ENCODE measurements at places on chromosomes 4 and X.

DNA sequence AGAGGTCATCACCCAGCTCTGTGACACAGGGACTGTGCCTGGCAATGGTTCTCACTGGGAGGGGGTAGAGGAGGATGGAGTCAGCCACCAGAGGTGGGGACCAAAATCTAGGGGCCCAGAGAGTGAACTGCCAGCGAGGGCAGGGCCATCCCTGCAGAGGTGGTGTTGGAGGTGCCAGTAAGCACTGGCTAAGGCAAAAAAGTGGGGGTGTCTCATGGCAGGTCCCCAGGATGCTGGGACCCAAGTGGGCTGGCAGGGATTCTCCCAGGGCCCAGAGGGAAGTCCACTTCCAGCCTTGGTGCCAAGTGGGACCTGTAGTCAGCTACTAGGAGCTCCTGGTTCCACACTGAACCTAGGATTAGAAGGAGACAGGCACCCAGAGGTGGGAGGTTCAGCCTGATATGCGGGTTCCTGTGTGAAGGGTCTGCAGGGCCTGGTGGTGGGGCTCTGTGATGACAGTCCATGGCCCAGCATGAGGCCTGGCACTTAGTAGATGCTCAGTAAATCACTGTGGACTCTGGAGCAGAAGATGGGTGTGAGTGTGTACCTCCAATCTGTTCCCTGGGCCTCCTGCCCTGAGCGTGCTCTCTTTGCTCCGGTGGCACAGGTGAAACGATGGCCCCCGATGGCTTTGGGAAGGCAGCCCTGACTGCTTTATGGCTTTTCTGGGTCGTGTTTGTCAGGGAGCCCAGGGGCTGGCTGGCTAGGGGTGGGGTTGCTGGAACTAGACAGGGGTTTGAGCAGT, 81.5 kb downstream of the PSAPL1 start:
- no peak for DNase-seq

GRCh38 chrX:118528071-118528737, 32.6 kb downstream of the DOCK11 start:
- DNase-seq = no peak

GRCh38 chr4:96312046-96312685, 472.3 kb downstream of the PDHA2 start:
- DNase-seq = no peak

DNA sequence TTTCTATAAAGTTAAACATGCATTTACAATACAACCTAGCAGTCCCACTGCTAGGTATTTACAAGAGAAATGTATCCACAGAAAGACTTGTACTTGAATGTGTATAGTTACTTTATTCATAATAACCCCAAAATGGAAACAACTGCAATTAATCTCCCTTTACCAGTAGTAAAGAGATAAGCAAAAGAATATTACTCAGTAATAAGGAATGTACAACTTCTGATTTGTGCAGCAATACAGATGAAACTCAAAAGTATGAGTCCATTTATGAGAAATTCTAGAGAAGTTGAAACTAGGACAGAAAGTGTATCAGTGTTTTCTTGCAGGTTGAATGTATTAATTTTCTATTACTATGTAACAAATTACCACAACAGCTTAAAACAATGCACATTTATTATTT, 15.2 kb downstream of the USP53 start:
- no peak for DNase-seq

GRCh38 chr4:24978291-24979075, 52.3 kb downstream of the LGI2 start:
- DNase-seq = no peak

DNA sequence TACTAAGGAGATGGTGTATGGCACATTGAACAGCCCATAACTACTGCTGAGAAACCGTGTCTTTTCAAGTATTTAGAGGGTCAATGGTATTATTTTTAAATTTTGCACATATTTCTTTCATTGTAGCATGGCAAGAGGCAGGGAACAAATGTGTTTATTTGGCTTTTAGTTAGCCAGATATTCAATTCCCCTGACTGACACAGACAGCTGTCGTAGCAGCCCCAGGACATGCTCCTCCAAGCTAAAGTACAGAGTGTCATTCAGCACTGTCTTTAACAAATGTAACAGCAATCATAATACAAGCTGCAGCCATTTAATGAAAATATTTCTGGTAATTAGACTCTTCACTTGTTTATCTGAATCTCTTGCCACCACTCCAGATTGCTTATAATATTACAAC, 687.1 kb downstream of the KLHL13 start:
- DNase-seq = no peak

- DNase-seq = no peak
These were observed 270.3 kb upstream of the HS3ST1 start for GRCh38 chr4:11698846-11699590.

DNA sequence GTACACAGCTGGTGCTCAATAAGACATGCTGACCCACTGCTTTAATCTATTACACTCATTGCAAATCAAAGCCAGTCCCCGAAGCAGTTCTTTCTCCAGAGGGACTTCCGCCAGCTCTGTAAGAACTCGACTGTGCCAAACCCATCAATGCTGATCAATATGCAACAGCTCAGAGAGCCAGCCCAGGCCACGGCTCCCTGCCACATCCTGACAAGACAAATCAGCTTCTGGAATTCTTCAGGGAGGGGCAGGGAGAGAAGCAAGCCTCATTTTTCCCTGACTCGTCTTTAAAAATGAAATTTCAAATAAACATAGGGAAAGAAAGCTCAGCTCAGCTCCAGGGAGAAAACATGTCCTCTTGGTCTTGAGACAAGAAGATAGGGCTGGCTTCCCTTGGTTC, 5.3 kb upstream of the ADRA2C start:
- DNase-seq = no peak

GRCh38 chr4:113893546-113893945, 85.9 kb downstream of the ARSJ start:
- DNase-seq = no peak

GRCh38 chrX:129323115-129323514, 200.2 kb downstream of the SMARCA1 start:
- no peak for DNase-seq

GRCh38 chr4:48762408-48762807, 17.7 kb downstream of the FRYL start:
- DNase-seq = no peak

DNA sequence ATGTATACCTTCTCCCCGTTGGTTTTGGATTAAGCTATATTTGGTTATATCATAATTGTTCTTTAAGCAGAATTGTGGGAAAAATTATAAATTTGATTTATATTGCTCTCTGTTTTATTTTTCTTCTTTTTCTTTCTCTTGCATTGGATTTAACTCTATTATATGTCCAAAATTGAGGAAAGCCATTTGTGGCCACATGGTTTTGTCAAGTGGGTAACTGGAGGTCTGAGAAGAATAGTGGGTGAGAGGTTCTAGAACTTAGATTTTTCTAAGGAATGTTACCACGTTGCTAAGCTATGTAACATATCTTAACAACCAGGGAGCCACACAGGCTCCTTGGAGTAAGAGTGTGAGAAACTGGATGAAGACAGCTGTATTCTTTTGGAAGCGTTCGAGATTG, at the start of gene C4orf17:
Gene C4orf17 (plus strand): TSS at position 301 of the 400 bp plus-strand sequence. CDS start 2,061 bp downstream, outside the sequence.
- no peak for DNase-seq

DNA sequence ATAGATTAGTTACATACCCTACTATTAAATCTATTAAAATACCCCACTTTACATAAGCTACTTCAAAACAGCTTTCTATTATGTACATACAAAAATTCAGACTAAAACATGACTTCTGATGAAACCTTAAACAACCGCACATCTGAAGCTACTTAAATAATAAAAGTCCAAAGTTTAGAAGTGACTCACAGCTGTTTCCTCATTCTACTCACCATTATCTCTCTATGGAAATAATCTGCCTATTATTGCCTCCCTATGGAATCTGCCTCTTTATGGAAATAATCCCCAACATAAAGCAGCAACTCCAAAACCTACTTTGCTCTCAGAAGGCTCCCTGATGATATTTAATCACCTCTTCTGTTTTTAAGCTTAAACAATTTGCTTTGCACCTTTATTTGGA, 15.7 kb upstream of the BANK1 start:
- no peak for DNase-seq

DNA sequence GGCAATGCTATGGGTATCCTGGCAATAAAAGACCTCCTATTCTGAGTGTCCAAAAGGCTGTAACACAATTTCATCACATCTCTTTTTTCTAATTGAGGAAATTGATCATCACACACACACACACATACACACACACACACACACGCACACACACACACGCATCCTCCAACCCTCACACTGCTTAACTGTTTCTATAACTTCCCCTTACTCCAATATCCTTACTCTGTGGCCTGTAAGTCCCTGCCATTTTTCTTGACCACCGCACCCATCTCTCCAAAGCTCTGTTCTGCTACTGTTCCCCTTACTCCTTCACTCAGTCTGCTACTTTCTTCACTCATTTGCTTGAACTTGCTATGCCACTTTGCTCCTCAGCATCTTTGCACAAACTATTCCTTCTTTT, 115.6 kb downstream of the AMELX start:
- DNase-seq = no peak

GRCh38 chrX:105837232-105837631, 14.9 kb downstream of the NRK start:
- DNase-seq = no peak

DNA sequence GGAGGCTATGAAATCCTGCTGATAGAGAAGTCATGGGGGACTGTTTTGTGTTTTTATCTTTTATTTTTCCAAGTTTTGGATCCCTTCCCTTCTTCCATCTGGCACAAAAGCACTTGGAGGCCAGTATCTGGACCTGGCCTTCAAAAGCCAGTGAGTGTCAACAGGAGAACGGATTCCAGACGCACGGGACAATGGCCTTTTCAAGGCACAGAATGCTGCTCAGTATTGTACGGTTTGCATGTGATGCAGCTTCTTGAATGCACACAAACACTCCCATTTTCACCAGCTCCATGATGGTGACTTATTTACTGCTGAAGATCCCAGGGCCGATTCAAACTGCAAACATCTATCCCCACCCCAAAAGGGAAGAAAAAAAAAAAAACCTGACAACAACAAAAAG, 145.4 kb downstream of the CPEB2 start:
- DNase-seq = no peak

DNA sequence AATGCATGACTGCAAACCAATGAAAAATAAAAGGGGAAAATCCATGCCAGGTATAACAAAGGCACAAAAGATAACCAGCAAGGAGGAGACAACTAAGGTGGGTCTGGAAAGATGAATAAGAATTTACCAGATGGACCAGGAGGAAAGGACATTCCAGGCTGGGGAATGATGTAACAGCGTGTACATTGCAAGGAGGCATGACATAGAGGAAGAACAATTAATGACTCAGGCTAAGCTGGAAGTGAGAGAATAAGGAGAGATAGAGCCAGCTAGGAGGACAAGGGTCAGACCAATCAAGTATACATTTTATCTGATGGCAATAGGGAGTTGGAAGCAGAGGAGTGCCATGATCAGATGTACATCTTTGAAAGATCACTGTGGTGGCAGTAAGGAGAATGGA, 57.0 kb downstream of the MTMR8 start:
- DNase-seq = no peak

GRCh38 chrX:105694839-105695238, 127.5 kb upstream of the NRK start:
- DNase-seq = no peak

GRCh38 chrX:153772316-153773217, 8.3 kb upstream of the SRPK3 start:
- no peak for DNase-seq

- no peak for DNase-seq
These were observed 136.6 kb downstream of the ARSF start for GRCh38 chrX:3177851-3178250.

GRCh38 chr4:107837776-107838618, 13.3 kb downstream of the SGMS2 start:
- DNase-seq = no peak

DNA sequence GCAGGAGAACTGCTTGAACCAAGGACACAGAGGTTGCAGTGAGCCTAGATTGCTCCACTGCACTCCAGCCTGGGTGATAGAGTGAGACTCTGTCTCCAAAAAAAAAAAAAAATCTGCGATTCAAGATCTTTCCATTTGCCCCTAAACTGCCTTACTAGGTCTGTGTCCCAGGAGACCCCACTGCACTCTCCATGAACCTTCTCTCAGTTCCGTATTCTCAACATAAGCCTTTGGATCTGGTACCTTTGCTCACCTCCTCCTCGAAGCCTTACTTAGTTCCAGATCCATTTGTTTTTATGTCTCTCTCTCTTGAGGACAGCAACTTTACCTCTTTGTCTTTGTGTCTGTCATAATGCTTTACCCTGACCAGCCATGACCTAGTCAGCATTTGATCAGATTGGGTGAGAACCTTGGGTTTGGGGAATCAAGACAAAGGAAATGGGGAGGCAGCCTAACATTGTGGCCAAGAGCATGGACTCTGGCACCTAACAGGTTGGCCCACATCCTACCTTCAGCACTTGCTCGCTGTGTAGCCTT, 33.7 kb downstream of the BST1 start:
- DNase-seq = no peak

GRCh38 chr4:69092190-69092589, 4.1 kb upstream of the UGT2B7 start:
- DNase-seq = no peak

DNA sequence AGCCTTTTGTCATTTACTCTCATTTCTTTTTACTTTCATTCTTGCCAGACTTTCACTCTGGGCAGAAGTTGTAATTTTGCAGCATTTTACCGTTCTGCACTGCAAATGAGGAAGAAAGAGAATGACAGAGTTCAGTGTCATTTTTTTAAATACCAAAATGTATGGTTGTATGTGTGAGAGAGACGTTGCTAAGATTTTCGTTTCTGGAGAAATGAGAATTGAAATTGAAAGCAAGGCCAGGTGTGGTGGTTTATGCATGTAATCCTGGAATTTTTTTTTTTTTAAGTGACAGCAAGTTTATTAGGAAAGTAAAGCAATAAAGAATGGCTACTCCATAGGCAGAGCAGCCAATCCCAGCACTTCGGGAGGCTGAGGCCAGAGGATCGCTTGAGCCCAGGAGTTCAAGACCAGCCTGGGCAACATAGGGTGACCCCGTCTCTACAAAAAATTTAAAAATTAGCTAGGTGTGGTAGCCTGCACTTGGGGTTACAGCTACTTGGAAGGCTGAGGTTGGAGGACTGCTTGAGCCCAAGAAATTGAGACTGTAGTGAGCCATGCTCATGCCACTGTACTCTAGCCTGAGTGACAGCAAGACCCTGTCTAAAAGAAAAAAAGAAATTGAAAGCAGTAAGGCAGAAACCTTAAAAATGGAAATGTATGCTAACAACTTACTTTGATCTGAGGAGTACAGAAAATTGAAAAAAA, 12.9 kb downstream of the DCK start:
- no peak for DNase-seq

GRCh38 chr4:101251261-101251660, 96.1 kb downstream of the PPP3CA start:
- no peak for DNase-seq

GRCh38 chr4:37902738-37903693, 12.1 kb downstream of the TBC1D1 start:
- DNase-seq = no peak

- DNase-seq = no peak
These were observed 60.8 kb downstream of the MTMR1 start for GRCh38 chrX:150753968-150754367.

DNA sequence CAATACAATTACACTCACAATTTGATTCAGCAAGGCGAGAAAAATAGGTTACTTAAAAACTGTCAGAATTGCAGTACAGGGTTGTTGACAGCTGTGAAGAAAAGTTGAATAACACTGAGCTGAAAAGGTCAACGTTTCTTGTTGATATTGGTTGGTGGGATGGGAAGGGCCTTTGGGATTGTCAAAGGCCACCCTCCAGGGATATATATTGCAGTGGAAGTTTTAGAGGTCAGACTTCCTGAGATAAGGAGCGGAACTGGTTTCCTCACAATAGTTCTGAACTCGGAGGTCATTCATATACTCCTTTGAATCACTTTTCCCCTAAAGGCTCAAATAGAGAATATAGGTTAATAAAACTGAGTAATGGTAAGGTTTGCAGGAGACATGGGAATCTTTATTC, 417.2 kb downstream of the RAPGEF2 start:
- DNase-seq = no peak

Data from SHP77 treated with DMSO at 0.1 percent for 48 hours (cell line).